Central memory CD4-positive, alpha-beta T cell (primary cell): ENCODE measurements at places on chromosomes 6 and 20.
A peak's percentile ranks its signal among the peaks of the same experiment; 100 is the strongest.

DNA sequence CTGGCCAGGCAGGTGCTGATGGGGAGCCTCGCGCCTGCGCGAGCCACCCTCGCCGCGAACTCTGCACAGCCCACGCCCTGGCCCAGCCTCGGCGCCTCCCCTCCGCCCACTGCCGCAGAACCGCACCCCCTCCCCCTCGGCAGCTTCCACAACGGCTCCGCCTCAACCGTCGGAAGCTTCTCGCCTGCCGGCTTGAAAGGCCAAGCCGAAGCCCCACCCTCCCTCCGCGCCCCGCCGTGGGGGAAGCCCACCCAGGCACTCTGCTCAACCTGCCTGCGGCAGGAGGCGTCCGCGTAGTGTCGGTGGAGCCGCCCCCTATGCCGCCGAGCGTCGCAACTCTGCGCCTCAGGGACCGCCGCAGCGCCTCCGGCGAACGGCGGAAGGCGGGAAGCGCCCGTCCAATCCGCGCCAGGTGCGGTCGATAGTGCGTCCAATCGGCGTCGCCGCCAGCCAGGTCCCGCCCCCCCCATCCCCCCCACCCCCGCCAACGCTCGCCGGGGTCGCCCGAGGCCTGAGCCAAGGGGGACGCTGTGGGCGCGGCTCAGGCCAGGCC lies at the start of gene SYCP2:
Gene SYCP2 (minus strand): TSS at position 342 of the 553 bp plus-strand sequence. CDS start 11,224 bp downstream, outside the sequence.
- peak; percentile 64 for DNase-seq

GRCh38 chr20:63471981-63472831 lies at the start of gene KCNQ2:
TSS of gene KCNQ2 (minus strand) at chr20:63472655. CDS start at chr20:63472463, 192 bp downstream.
- no peak for DNase-seq

DNA sequence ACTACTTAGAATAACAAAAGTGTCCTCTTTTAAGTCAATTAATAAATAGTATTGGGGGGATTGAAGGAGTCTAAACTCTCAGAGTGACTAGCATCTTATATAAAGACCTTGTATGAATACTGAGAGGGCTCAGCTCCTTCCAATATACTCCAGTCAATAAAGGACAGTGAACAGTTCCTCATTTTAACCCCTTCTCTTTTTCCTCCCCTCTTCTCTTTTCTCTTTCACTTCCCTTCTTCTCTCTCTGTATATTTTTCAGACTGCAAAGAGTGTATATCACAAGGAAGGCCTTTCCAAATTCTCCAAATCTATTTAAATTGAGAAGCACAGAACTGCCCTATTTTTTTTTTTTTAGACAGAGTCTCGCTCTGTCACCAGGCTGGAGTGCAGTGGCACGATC lies 99.5 kb downstream of the CD164 start:
- DNase-seq, result no peak

DNA sequence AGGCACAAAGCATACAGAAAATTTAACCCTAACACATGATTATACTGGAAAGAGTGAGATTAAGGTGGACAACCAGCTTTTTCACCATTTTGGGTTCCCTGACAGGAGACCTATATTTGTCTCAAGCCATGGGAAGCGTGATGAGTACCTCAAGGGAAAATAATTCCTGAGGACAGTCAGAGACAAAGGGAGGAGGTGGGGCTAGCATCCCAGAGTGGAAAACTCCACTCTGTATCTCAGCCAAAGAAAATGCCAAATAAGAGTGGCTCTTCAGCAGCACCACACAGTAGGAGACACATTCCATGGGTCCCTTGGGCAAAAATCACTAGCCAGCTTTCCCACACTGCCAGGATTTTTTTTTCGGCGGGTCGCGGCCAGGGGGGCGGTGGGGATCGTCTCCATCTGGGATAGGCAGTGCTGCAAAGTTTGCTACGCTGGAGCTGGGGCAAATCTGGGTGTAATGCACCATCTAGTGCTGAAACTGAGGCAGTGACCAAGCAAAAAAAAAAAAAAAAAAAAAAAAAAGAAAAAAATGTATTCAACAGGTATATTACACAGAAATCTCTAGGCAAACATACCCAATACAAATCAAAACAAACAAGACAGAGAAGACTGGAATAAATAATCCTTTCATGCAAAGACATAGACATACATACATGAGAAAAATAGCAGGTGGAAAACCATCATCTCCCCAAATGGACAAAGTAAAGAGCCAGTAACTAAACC lies 77.3 kb upstream of the SLC35F1 start:
- DNase-seq, result no peak

DNA sequence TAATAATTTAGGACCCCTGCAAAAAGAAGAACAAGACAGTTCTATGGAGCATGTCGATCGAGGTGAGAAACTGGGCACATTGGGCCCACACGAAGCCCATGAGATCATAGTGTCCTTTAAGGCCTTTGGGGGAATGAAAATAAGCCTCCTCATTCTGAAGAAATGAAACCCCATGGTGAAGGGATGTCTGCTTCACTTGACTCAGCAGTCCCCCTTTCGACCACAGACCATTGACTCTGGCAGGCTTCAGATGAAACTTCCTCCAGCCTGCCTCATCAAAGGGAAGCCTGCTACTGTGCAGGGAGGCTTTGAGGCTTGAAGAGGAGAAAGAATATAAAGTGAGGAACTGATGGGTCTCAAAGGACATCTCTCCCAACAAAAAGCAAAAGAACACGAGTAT lies 144.2 kb upstream of the FBXL4 start:
- no peak for DNase-seq
